Dermis blood vessel endothelial cell (primary cell): ENCODE measurements at places on chromosomes 1 and 21. TPM values are rescaled to one million over a fixed set of nuclear protein-coding genes. Genes with fewer than 3 reads are reported as not detected.

Gene C1orf52
- 24.2 and 24.5 TPM in 2 replicates for total RNA-seq

Gene SMCP
- total RNA-seq = not detected in 2 replicates

- peak; percentile 31 for DNase-seq
These were observed 12.7 kb downstream of the SLC37A1 start for GRCh38 chr21:42526379-42526727.

DNA sequence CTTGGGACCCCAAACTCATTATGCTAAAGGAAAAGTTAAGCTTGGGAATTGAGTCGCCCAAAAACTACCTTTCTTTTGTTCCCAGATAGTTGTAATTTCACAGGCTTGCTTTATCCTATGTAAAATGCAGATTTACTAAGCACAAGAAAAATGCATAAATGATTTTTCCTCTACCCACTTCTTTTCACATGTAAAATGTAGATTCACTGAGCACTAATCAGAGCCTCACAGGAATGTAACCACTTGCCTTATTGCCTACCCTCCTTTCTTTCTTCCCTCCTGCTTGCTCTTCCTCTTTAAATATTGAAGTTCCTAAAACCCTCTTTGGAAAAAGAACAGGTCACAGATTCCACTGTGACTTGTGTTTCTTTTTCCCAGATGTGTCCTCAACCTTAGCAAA lies 18.3 kb downstream of the CAPN8 start:
- DNase-seq = no peak
